Stimulated activated CD8-positive, alpha-beta memory T cell treated with anti-CD3 and anti-CD28 coated beads, Interleukin-15, amount 100 ng/mL, for 24 hours (primary cell): ENCODE measurements at places on chromosomes 4 and X.

DNA sequence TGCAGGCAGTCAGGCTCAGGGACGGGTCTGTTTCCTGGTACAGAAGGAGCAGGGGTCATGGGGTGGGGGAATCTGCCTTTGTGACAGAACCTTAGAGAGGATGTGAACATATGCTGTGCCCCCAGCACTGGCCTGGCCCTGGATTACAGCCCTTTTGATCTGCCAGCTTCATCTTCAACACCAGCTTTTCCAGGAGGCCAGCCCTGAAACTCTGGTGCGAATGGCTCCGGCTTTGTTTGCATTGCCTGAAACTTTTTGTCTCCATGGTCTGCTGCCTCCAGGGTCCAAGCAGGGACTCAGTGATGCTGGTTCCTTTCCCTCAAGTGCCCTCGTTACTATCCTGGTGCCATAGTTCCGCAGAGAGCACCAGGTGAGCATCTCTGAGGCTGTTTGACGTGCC, 2.1 kb downstream of the CNGA2 start:
- no peak for DNase-seq

- no peak for DNase-seq
Measured at GRCh38 chr4:52618795-52619590, 40.1 kb downstream of the USP46 start.

- no peak for DNase-seq
Measured at GRCh38 chrX:71998836-71999509, 88.3 kb downstream of the NHSL2 start.

- DNase-seq: no peak
Measured at GRCh38 chr4:112156112-112156511, 10.9 kb downstream of the FAM241A start.

DNA sequence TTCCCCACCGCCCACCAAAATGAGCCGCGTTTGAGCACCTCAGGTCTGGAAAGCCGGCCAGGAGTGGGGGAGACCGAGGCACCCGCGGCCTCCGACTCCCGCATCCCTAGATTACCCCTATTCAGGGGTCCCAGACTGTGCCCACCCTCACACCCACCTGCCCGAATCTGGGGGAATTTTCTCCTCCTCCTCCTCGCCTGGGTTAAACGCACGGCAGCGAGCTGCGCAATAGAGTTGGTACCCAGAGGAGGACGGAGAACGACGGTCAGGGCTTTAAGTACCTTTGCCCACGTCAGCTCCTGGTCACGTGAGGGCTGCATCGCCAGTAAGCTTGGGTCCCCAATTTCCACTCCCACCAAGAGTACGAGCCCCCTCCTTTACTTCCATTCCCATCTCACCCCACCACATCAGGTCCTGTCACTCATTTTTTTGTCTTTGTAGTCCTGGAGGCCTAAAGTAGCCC, at the start of gene ARMCX2:
Gene ARMCX2 (minus strand): TSS at position 250 of the 463 bp plus-strand sequence. CDS start 2,262 bp downstream, outside the sequence.
- DNase-seq: no peak

GRCh38 chr4:145566086-145566708, 53.0 kb upstream of the MMAA start:
- DNase-seq: no peak

GRCh38 chr4:22324422-22324821, 191.4 kb downstream of the ADGRA3 start:
- no peak for DNase-seq

DNA sequence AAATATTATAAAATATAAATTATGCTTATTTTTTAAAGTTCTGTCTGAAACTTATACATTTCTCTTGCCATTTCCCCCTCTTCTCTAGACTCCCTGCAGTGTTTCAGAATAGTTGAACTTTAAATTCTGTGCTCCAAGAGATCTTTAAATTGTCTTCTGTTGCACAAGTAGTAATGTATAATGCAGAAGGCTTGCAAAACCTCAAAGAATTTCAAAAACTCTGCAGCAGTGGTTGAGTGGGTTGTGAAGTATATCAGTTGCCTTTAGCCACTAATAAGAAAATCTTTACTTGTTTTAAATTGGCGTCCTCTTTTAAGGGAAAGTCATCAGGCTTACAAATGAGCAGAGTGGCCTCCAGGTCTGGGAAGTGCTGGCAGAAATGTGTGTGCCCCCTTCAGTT, 1153.3 kb upstream of the PABPC4L start:
- DNase-seq: no peak

DNA sequence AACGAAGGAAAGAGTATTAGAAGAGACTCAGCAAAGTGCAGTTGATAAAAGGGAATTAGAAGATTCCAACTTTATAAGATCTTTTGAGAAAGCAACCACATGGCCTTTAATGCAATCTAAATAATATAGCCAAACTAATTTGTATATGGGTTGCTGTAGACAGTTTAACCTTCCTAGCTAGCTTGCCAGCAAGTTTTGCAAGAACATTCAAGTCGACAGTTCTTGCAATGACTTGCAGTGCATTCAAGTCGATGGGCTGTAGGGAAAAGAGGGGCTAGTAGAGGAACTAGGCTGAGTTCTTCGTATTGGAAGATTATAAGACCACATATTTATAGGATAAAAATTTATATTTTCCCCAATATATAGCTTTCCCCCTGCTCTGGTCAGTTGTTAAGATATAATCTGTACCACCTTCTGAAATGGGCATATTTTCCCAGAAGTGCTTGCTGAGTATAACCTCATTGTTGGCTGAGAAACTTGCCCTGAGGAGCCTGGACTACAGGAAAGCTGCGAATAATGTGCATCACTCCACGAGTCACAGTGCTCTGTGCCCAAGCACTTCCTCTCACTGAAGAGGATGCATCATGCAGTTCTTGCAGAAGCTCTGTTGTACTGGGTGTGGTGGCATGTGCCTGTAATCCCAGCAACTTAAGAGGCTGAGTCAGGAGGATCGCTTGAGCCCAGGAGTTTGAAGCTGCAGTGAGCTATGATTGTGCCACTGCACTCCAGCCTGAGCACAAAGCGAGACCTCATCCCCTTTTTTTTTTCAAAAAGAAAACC, 56.7 kb downstream of the DOCK11 start:
- DNase-seq: no peak

DNA sequence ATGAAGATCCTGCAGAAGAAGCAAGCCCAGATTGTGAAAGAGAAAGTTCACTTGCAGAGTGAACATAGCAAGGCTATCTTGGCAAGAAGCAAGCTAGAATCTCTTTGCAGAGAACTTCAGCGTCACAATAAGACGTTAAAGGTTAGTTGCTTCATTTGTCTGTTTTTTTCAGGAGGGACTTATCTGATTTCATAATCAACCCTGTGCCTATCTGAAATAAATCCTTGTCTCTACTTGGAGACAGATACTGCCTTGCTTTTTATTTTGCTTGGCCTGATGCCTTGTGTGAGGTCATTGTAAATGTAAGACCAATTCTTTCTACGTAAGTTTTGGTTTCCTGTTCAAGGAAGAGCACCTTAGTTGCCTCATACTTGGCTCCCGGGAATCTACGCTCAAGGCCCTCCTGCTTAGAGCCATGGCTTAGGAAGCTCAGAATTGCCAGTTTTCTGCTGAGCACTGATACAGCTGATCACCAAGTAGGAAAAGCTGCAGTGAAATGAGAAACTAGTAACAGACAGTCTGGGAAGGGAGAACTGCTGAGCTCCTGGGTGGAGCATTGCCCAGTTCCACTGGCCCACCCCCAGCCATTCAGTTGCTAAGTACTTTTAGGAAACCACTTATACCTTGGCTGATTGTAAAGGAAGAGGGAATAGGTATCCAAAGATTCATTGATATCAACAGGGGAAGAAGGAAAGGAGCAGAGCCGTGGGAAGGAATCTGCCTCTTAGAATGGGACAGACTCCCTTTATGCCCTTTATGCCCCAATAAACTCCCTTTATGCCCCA, 41.8 kb downstream of the RBBP7 start:
- DNase-seq: no peak

- no peak for DNase-seq
Measured at GRCh38 chrX:71994601-71995000, 84.0 kb downstream of the NHSL2 start.

GRCh38 chr4:156946516-156947424, 24.8 kb downstream of the PDGFC start:
- DNase-seq: no peak

- DNase-seq: no peak
Measured at GRCh38 chrX:10859353-10859752, 239.0 kb upstream of the MID1 start.

DNA sequence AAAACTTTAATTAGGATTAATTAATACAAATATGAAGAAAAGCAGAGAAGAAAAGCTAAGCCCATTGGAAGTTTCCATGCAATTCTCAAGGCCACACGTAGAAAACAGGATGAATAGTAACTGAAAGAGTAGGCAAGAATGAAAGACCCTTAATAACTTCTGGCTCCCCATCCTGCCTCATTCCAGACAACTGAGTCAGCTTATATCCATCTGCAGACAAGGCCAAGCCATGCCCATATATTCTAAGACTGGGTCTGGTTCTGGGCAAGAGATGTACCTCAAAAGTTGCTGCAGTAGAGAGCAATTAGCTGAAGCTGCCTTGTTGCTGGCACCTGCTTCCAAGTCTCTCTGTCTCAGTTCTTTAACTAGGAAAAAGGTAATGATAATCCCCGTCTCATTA, 244.1 kb downstream of the GPC3 start:
- DNase-seq: no peak

GRCh38 chr4:62533573-62533972, 1333.4 kb downstream of the ADGRL3 start:
- no peak for DNase-seq

- no peak for DNase-seq
Measured at GRCh38 chr4:62450740-62451139, 1250.6 kb downstream of the ADGRL3 start.

DNA sequence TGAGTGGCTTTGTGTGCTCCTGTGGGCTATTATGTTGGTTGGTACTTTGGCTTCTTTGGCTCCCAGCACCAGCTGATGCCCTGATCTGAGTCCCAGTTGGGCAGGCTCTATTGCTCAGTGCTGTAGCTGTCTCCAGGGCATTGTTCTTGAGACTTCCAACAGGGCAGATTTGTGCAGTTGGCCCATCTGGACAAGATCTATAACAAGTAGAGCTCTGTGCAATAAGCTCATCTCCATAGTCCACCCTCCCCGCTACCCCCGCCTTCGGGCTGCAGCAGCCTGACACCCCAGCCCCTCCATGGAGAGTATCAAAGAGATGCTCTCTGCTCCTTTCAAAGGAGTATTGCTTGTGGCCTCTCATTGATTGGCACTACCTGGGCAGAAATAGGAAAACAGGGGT, 5.8 kb upstream of the TMEM31 start:
- no peak for DNase-seq

DNA sequence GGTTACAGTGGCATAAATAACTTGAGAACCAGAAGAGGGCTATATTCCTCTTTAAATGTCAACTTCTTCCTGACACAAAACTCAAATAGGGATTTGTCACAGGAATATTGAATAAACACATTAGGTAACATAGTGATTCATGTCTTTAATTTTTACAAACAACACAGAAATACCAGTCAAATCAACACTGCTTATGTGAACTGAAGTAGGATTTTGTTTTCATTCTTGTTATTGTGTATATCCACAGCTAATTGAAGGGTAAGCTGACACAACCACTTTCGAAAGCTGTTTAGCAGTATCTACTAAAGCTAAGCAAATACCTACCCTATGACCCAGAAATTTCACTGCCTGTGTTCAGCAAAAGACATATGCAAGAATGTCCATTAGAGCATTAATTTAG, 120.4 kb upstream of the EOLA2 start:
- no peak for DNase-seq

DNA sequence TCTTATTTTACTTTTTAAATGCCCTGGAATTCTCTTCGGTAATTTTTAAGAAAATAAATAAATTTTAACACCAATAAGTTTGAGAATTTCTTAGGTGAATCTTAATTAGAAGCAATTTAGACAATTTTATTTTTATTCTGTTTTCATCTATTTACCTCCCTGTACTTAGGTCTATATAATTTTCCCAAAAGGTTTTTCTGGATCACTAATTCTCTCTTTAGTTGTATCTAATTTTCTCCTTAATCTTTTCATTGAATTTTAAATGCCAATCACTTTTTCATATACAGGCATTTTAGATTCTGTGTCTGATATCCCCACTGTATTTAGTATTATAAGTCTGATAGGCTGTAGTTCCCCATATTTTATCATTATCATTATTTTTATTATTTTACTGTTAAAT, 845.3 kb downstream of the TRIML1 start:
- no peak for DNase-seq

DNA sequence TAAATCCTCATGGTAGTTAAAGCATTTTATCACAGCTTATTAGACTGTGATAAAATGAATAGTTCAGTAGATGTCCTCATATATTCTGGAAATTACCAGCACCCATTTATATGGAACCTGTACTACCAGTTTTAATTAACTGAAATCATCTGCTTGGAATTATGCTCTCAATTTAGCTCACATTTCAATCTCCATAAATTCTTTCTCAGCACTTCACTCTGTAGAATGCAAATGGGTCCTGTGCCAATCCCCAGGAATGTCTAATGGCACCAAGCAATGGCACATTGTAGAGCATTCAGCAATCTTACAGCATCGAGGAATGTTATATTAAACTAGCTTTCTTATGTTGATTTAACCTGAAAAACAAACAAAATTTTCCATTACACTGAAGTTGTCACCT, 355.1 kb downstream of the PDHA2 start:
- no peak for DNase-seq

- DNase-seq: no peak
Measured at GRCh38 chrX:133444196-133444595, 28.9 kb upstream of the GPC4 start.

DNA sequence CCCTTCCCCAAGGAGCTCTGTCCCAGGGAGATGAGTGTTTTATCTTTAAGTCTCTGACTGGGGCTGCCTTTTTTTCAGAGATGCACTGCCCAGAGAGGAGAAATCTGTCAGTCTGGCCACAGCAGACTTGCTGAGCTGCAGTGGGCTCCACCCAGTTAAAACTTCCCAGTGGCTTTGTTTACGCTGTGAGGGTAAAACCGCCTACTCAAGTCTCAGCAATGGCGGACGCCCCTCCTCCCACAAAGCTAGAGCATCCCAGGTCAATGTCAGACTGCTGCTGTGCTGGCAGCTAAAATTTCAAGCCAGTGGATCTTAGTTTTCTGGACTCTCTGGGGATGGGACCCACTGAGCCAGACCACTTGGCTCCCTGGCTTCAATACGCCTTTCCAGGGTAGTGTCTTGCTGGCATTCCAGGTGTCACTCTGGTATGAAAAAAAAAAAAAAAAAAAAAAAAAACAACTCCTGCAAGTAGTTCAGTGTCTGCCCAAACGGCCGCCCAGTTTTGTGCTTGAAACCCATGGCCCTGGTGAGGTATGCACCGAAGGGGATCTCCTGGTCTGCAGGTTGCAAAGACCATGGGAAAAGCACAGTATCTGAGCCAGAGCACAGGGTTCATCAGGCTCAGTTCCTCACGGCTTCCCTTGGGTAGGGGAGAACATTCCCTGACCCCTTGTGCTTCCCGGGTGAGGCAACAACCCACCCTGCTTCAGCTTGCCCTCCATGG, 1616.1 kb upstream of the ADGRL3 start:
- DNase-seq: no peak

- DNase-seq: no peak
Measured at GRCh38 chrX:37894725-37895124, 47.4 kb upstream of the DYNLT3 start.

- DNase-seq: no peak
Measured at GRCh38 chr4:156243015-156243414, 289.3 kb upstream of the CTSO start.

GRCh38 chr4:41525129-41525528, 12.8 kb upstream of the LIMCH1 start:
- no peak for DNase-seq

- no peak for DNase-seq
Measured at GRCh38 chrX:82816001-82816400, 692.1 kb upstream of the POU3F4 start.
